ENCODE measurements at places on chromosomes 12 and 14.

DNA sequence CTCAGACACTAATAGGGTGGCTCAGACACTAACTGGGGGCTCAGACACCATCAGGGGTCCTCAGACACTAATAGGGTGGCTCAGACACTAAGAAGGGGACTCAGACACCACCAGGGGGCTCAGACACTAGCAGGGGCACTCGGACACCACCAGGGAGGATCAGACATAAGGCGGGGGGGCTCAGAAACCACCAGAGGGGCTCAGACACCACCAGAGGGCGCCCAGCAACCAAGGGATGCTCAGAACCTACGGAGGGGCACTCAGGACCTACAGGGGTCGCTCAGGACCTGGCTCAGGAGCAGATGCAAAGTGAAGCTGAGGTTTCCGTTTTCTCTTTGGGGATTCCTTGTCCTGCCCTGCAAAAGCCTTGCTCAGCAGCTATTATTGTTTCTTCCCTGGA, 448.5 kb downstream of the TMEM121 start:
- DNase-seq: peak; percentile 58

GRCh38 chr12:118611295-118611694, 234.9 kb downstream of the SUDS3 start:
- no peak for DNase-seq

DNA sequence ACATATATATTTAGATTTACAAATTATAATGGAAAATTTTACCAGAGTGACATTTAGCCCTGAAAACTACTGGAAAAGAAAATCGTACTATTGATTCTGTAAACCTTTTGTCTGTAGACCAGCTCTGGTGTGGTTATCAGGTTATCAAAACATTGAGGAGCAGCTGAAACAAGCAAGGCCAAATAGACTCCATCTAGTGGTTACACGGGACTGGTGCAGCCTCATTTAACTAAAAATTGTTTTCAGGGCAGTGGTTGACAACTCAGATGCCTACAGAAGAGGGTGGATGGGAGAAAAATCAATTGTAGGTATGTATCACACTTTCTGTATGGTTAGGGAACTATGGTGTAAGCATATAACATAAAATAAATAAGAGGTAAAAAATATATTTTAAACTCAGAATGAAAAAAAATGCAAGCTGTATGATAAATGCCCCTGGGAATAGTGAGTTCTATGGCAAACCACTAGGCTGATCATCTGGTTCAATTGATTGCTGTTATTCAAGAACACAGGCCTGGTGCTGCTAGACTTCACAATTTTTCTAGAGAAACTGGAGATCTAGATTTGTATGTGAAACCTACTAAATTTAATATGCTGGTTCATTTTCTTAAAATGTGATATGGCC, 51.2 kb downstream of the ACSS3 start:
- DNase-seq: no peak

DNA sequence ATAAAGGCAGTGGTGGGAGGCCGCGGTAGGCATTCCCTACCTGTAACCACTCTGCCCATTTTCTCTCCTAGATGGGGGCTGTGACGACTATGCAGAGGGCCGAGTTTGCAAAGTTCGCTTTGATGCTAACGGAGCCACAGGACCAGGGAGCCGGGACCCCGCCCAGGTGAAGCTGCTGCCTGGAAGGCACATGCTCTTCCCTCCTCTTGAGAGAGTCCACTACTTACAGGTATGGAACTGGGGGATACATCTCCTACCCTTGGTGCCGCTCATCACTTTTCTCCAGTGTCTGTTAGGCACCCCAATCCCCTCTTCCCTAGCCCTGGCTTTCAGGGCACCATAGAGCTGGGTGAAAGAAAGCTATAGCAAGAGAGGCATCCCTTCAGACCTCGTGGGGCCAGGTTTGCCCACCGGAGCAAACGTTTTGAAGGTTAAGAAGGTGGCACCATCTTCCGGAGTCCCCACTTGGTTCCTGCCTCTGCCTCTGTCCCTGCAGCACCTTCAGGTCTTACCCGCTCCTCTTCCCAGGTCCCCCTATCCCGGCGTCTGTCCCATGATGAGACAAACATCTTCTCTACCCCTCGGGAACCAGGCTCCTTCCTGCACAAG, 2.0 kb upstream of the P3H3 start:
- no peak for DNase-seq

GRCh38 chr12:95551305-95551704, at the start of gene USP44:
Gene USP44, minus strand, starts transcription at chr12:95551476. Its CDS starts 17,220 bp downstream, at chr12:95534256.
- no peak for DNase-seq

- DNase-seq: no peak
These were observed 21.6 kb downstream of the CORO1C start for GRCh38 chr12:108709697-108710096.

- DNase-seq: no peak
These were observed 42.6 kb upstream of the REP15 start for GRCh38 chr12:27653661-27654060.

DNA sequence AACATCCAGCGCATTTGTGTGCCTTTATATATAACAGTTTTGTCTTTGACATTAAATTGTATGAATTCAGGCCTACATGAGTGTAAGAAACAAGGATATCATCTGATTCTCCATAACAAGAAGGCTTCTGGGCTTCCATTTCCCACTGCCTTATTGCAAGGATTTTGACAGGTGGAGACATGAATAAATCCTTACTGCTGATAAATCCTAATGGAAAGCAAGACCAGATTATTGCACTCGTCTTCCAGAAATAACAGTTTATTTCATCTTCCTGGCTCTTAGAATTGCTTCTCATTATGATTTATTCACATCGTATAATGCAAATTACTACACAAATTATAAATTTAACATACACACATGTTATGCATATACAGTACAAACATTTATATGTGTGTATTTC, 348.1 kb downstream of the MDGA2 start:
- DNase-seq: no peak

DNA sequence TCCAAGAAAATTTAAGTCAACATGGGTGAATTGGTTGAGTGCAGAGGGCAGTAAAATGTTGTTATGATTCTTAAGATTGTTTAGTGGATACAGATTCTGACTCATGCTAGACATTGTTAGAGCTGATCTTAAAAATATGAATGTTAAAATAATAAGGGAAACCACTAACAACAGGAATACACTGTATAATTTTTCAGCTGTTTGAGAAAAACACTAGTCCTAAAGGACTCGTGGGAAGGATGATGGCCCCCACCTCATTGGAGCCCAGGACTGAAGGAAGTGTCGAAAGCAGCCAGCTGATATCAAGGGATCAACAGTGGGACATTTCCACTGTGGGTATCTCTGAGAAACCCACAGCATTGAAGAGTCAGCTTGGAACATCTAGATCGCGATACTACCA, 82.9 kb upstream of the SCAF11 start:
- DNase-seq: no peak

DNA sequence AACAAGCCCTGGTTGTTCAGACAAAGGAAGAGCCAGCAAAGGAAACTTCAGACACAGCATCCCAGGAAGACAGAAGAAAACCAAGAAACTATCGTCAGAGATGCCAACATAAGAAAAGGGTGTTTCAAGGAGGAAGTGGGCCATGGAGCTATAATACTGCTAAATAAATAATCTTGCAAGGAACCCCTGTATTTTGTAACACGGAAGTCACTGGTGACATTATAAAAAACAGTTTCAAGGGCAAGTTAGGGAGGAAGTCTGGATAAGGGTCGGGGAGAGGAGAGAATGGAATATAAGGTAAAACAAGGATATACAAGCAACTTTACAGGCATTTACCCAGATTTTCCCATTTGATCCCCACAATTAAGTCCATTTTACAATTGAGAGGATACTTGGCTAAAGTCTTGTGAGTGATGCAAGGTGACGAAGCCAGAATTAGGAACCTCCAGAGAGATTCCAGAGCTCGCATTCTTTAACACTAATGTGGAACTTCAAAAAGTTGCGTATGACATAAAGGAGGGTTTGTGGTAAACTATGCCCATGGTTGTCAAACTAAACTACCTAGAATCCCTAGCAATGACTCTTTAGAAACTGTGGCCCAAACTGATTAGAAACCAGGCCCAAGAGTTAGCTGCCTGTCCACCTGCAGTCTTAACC, 46.4 kb downstream of the PPM1H start:
- DNase-seq: no peak

DNA sequence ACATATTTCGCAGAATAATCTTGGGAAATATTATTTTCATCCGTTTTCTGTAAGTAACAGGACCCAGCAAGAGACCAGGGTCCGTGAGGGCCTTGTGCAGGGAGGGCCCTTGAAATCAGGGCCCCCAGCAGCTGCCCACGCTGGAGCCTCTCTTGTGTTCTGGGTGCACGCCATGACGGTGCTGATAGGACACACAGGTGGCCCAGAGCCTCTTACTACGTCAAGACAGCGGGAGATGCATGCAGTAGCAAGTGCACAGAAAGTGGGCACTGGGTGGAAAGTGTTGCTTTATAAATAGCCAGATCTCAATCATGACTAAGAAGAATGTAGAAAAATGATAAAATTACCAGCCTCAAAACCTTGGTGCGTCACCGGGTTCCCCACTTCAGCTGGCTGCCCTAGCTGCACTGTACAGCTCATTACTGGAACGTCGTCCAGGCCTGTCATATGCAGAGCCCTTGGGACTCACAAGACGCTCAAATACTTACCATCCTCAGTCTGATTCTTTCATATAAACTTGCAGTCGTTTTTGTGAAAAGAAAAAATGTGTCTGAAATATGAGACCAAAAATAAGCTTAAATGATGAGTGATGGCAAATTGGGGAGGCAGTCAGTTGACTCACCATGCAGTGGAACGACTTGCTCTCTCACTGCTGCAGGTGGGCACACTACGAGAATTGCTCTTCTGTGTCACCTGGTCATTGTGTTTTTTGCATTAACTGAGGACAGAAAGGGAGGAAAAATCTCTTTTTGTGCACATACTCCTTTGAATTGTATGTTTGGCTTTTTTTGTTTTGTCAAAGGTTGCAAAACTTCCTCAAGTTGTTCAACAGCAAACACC, 68.2 kb downstream of the DDX51 start:
- no peak for DNase-seq

DNA sequence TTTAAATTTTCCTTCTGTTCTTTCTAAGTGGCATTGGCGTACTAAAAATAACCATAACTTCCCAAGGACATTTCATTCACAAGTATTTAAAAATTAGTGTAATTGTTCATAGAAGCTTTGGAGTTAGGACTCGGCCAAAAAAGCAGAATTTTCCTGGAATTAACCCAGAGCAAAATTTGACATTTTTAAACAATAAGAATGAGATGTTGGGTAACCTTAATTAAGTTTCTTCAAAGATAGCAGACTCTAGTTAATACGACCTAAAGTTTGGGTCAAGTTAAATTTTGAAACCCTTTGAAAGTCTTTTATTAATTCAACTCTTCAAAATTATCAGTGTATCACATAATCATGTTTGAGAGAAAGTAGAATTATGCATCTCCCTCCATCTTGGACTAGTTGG, 118.3 kb downstream of the AKAP6 start:
- no peak for DNase-seq

GRCh38 chr12:129789921-129790320, 113.9 kb downstream of the TMEM132D start:
- no peak for DNase-seq

GRCh38 chr12:33290703-33291102, 148.9 kb downstream of the SYT10 start:
- no peak for DNase-seq

- no peak for DNase-seq
These were observed 26.1 kb upstream of the JPH4 start for GRCh38 chr14:23604675-23605170.

DNA sequence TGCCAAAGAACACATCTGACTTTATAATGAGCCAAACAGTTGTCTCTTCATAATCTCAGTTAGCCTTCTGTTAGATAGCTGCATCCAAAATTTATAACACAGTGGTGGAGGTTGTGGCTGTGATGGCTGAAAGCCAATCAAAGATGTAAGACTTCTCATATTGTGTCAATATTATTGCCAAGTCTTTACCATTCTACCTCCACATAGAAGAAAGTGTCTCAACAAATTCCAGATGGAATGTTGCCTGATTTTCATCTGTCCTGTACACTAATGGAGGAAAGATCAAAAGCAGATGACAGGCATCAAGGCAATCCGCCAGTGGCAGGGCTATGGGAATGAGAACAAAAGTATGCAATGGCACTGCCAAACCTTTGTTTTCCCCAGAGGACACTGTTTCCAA, 813.1 kb upstream of the NOVA1 start:
- DNase-seq: no peak

DNA sequence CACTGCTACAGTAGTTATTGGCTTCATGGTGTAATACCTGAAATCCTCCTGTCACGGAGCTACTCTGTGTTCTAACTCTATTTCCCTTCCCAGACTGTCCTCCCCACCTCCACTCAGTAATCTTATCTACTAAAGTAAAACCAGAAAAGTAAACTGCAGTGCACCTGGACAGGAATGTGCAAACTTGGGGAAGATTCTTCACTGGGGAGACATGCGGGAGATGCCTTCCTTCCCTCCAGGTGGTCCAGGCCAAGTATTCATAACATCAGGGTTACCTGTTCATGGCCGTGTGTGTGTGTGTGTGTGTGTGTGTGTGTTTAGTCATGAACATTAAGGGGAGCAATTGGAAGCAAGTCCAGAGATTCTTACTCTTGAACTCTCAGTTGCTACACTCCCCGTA, 84.1 kb downstream of the IFNG start:
- no peak for DNase-seq

DNA sequence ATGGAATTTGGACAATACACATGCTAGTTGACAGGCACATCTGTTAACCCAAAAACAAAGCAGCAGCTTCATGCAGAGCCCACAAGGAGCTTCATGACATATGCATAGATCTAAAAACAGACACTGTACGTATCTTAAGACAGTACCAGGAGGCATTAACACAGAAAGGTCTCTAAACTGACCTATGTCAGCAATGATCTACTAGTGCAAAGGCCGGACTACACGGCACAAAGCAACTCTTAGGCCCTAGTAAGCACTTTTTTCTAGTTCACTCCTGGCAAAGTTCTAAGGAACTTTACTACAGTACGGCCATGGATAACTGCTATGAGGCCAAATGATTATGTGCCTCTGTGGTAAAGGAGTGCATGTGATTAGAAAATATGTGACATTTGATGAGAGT, 8.4 kb upstream of the KANSL2 start:
- no peak for DNase-seq

DNA sequence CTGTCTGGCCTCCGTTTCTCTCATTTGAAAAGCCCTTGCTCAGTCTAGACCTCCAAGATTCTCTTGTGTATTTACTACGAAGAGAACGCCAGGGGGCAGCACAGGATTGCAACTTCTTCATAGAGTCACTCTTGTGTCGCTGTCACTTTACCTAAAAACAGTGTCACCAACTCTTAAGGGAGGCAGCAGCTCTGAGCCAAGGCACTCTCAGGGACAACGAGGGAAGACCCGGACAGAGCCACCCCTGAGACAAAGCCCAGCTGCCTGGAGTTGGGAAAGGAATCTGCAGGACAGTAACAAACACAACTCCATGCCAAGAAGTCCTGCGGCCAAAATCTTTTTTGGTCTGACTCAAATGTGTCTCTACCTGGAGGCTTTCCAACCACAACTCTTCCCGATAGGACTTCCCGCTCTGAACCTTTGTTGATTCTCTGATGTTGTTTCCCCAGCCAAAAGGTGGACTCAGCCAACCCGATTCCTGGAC, 9.6 kb upstream of the RPAP3 start:
- DNase-seq: peak; percentile 67

GRCh38 chr12:96400631-96401075, 414 bp upstream of the CDK17 start:
- DNase-seq: no peak

Measured in activated T-cell treated with anti-CD3 and anti-CD28 coated beads for 4 hours (primary cell).